ENCODE measurements at places on chromosomes 3 and 15.
A peak's percentile ranks its signal among the peaks of the same experiment; 100 is the strongest.

DNA sequence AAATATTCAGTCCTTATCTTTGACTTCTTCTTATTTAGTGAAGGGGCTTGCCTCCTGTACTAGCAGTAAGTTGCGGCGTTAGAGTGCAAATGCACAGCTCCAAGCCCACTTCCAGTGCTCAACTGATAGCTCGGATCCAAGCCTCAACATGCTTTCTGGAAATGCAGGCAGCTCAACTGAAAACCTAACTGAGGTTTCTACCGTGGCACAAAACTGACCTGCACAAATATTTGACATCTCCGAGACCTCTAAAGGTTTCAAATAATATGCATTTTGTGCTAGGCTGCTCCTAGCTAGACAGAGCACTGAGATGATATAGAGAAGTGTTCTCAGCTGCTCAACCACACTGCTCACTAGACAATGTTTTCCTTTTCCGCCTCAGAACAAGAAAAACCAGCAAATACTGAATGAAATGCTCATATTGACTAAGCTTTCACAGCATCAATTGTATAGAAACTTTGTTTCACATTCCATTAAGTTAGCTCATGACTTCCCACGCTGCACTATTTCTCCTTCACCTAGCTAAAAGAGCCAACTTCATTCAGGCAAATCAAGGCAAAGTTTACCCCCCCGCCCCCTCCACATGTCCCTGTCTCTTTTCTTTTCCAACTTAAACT is 822 bp downstream of the ZNF385D start:
- no peak for DNase-seq

DNA sequence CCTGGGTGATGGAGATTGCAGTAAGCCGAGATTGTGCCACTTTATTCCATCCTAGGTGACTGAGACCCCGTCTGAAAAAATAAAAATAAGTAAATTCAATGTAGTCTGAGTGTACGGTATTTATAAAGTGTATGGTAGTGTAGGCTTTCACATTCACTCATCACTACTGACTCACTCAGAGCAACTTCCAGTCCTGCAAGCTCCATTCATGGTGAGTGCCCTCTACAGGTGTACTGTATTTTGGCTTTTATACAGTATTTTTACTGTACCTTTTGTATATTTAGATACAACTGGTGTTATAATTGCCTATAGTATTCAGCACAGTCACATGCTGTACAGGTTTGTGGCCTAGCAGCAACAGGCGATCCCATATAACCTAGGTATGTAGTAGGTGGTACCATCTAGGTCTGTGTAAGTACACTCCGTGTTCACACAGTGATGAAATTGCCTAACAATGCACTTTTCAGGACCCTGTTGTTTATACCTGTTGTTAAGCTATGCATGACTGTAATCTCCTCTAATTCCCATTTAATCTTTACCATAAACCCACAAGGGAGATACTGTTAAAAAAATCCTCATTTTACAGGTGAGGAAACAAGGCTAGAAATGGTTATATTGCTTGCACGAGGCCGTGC is 19.3 kb downstream of the CACNA1D start:
- DNase-seq, result no peak

GRCh38 chr3:157999246-157999645 is 107.0 kb downstream of the SHOX2 start:
- DNase-seq, result peak; percentile 89

DNA sequence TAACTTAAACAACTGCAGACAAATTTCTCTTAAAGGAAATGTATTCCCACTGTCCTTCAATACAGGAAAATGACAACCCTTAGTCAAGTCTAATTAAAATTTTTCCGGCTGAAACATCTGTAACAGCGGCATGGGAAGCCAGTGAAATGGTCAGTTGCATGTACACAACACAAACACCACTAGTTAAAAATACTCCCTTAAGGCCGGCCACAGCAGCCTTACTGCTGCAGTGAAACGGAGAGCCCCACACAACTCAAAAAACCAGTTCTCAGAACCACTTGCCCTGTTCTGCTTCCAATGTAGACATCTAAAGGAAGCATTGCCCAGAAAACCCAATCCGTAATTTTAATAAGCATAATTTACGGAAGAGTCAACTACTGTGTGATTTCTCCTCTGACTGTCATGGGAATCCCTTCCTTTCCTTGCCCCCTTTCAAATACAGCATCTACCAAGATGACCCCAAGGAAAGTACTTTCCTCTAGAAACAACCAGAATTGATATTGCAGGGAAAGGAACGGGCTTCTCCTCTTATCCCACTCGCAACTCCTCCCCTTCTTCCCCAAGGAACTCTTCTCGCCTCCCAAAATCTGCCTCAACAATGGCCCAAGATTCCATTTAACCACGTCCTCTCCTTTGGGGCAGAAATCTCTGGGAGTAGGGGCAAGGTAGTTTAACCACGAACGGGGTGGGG is 1.6 kb downstream of the FBN1 start:
- no peak for DNase-seq

DNA sequence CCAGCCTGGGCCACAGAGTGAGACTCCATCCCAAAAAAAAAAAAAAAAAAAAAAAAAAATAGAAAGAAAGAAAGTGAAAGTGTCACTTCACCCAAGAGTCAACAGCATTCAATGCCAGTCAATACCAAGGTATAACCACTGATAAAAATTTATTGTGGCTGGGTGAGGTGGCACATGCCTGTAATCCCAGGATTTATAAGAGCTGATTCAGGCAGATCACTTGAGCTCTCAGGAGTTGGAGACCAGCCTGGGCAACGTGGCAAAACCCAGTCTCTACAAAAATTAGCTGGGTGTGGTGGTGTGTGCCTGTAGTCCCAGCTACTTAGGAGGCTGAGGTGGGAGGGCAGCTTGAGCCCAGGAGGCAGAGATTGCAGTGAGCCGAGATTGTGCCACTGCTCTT is 46.5 kb upstream of the PIK3CB start:
- DNase-seq, result no peak

DNA sequence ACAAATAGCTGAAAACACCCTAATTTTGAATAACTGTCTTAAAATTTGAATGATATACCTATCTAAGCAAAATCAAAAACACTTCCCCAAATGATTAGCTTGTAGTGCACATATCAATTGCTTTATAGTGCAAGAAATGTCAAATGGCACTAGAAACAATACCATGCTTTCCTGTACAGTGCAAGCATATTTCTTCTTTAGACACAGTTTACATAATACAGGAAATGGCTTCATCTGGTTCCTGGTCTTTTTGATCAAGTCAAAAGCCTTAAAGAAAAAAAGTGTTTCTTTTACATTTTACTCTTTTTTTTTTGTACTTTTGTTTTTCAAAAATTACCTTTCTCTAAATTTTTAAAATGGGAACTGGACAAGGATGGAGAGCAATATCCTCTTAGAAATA is 352.1 kb downstream of the MECOM start:
- no peak for DNase-seq

DNA sequence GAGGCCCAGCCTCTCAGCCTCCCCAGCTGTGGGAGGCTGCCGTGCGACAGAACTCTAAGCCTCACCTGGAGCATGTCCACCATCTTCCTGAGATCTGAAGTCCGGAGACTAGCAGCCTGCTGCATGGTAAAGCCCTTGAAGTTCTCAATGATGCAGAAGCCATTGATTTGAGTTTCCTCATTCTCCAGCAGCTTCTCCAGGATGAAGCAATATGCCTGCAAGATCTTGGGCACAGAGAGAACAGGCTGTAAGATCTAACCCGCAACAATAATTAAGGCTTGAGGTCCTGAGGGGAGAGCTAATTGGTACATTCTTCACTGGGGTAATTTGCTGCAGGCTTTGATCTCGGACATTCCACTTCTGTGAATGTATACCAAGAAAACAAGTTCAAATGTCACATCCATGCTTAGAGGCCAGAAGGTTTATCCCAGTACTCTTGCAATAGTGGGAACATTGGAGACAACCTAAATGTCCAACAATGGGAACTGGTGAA is 9.7 kb downstream of the RLBP1 start:
- DNase-seq, result no peak

DNA sequence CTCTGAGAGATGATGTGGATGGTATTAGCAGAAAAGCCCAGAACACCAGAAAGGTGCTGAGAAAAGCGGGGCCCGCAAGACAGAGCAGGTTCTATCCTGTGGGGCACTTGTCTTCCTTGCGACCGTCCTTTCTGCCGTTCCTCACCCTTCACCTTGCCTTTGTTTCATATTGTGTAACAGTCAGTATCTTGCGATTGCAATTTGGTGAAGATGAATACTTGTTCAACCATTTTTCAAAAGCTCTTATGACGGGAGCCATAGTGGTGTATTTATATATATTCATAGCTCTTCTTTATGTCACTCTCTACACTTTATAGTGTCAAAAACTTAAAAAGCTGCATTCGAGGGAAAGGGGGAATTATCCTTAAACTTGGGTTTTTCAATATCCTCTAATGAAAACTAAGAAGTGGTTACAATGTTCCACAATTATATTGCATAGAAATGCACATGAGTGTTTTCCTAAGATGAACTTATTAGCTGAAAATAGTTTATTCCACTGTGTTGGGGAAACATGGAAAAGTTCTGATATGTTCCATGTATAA is 797 bp downstream of the MAP3K13 start:
- DNase-seq, result no peak

GRCh38 chr3:177561365-177561764 is 364.1 kb upstream of the TBL1XR1 start:
- DNase-seq, result no peak

- DNase-seq, result no peak
These were observed 65.4 kb upstream of the HERC1 start for GRCh38 chr15:63899193-63899592.

GRCh38 chr3:45841420-45841756 is 531 bp downstream of the LZTFL1 start:
- no peak for DNase-seq

DNA sequence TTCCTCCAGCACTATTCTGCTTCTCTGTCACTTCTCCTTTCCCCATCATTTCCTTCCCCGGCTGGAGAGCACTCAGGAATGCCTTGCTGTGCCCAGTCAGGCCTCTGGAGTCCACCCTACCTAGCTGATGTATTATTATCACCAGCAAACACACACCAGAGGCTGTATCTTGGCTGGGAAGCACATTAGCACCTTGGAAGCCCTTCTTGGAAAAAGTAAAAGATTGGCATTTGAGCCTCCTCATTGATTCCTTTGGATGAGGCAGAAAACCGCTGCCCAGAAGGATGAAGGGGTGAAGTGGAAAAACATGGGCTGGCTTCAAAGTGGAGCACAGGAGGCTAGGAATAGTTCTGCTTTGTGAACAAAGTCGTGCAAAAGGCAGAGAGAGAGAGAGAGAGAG is 244.3 kb downstream of the RPLP1 start:
- DNase-seq, result no peak

GRCh38 chr15:78006567-78007205 is 70.8 kb downstream of the TBC1D2B start:
- no peak for DNase-seq

- DNase-seq, result no peak
These were observed 7.7 kb downstream of the PLSCR1 start for GRCh38 chr3:146536681-146537080.

GRCh38 chr3:51156147-51156546 is 228.9 kb upstream of the MANF start:
- no peak for DNase-seq

DNA sequence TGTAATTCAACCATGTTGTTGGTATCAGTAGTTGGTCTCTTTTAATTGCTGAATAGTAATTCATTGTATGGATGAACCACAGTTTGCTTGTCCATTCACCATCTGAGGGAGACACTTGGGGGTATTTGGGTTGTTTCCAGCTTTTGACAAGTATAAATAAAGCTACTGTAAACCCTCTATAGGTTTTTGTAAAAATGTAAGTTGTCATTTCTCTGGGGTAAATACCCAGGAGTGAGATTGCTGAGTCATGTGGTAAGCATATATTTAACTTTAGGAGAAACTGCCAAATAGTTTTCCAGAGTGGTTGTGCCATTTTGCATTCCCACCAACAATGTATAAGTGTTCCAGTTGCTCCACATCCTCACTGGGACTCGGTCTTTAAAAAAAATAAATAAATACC is 15.4 kb upstream of the LHFPL4 start:
- DNase-seq, result no peak

GRCh38 chr15:74445816-74446763 is 12.3 kb upstream of the SEMA7A start:
- no peak for DNase-seq

DNA sequence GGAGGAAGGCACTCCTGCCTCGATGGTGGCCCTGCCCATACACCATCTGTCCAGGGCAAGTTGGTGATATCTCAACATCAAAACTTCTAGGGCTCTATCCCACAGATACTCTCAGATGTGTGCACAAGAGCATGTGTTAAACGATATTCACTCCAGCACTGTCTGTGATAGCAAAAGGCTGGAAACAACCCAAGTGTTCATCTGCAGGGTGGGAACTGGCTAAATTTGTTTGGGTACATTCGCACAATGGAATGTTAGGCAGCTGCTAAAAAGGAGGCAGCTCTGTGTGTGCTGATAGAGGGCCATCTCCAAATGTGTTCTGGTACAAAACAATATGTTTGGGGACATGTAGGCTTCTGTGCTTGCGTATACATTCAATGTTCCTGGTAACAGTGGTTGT is 19.8 kb downstream of the IGDCC4 start:
- no peak for DNase-seq

DNA sequence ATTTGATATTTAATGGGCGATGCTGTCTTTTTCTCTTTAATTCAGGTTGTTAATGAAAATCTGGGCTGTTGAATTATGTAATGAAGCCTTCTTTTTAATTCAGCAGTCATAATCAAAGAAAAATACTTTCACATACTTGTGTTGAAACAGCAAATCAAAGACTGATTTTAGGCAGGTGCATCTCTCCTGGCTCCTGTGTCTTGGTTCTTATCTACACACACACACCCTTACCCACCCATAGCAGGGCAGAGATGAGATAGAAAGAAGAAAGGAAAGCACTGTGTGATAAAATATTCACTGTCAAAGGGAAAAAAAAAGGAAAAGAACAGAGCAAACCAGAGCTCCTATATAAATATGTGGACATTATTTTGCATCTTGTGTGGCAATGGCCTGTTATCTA is 130.6 kb upstream of the CGNL1 start:
- no peak for DNase-seq

DNA sequence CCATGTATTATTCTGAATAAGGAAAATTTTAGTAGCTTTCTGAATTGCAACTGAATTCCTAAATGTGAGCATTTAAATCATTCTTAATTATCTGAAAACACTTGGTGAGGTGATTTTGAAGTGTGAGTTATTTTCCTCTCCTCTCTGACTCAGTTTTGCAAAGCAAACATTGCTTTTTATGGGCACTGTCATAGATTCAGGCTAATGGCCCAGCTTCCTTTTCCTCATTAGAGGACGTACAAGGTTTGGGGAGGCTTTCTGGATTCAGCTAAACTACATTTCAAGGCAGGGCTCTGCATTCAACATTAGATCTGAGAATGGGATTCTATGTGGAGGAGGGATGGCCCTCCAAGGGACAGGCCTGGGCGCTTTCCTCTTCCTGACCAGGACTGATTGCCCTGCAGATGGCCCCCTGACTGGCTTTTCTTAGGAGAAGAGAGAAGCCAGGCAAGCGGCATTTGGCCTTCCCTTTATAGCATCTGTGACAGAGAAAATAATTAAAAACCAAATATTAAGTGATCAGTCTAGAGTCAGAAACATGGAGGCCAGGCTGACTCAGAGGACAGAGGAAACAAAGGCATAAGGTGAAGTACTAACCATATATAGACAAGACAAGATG is 53.0 kb upstream of the STXBP5L start:
- peak; percentile 44 for DNase-seq
